CD4-positive, alpha-beta T cell treated with Interleukin-17A for 4 hours (primary cell): ENCODE measurements at places on chromosomes 7 and 10.

GRCh38 chr7:95472581-95473161 is 13.1 kb upstream of the ASB4 start:
- DNase-seq: no peak

GRCh38 chr7:5500777-5501350 is 77.2 kb upstream of the TNRC18 start:
- DNase-seq: no peak

DNA sequence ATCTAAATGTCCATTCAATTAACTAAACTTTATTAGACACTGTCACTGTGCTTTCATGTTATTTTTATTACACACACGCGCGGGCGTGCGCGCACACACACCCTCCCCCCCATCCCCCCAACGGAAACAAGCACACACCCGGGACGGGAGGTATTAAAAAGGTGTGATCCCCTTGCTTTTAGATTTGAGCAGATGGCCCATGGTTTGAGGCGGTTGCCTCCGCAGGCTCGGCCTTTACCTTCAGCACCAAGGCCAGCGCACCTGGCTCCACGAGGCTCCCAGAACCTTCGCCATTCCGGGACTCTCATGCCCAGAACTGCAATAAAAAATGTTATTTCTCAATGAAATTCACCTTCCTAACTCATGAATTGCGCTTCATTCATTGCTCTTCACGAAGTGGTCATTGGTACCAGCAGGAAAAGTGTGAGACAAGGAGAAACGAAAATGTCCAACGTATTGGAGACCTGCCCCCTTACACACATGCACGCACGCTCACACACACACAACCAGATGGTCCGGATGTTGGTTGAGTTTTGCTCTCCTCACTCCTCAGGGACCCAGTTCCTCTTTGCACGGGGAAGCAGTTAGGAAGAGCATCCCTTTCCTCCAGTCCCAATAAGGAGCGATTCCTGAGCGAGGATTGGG is 20.8 kb upstream of the PTF1A start:
- no peak for DNase-seq

GRCh38 chr7:5452937-5453540 is 29.4 kb upstream of the TNRC18 start:
- DNase-seq: no peak

DNA sequence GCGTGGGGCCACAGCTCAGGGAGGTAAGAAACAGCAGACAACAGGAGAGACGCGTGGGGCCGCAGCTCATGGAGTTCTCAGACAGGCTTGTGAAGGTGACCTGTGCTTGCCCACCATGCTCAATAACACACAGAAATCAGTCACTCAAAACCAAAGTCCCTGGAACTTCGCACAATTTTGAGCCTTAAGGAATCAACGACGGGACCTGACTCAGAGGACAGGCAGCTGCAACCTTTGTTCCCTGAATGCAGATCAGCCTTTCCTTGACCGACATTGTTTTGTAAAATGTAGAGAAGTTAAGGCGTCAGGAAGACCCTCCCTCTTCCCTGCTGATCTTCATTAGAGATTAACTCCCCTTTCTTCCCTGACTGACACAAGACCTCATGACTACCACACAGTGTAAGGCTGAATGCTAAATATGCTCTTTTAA is 8.5 kb upstream of the KNDC1 start:
- no peak for DNase-seq

DNA sequence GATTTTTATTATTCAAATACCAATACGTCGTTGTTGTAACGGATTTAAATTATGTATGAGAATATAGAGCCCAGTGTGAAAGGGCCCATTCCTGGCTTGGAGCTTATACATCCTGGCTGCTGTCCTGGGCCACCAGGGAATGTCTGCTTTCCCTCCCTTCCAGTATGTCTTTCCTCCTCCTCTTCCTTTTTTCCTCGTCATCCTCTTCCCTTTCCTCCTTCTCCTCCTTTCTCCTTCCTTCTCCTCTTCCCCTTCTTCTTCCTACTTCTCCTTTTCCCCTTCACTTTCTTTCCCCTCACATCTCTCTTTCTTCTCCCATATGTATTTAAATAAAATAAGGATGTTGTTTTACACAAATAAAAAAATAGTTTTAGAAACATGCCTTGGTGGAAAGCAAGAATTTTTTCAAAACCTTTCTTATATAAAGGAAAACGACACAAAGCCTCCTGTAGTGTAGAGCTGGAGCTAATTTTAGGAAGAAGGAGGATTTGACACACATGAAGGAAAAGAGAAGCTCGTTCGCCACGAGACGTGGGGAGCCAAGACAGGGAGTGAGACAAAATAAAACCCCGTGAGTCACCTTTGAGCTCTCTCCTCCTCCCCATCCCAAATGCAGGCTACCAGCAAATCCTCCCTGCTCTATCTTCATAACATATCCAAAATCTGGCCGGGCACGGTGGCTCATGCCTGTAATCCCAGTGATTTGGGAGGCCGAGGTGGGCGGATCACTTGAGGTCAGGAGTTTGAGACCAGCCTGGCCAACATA is 301.1 kb upstream of the LYZL1 start:
- DNase-seq: no peak

GRCh38 chr10:117138838-117139580 is 939 bp upstream of the VAX1 start:
- DNase-seq: no peak

GRCh38 chr10:113027574-113028455 is 77.8 kb downstream of the TCF7L2 start:
- no peak for DNase-seq

GRCh38 chr7:34211018-34211417 is 305.7 kb downstream of the BMPER start:
- no peak for DNase-seq

DNA sequence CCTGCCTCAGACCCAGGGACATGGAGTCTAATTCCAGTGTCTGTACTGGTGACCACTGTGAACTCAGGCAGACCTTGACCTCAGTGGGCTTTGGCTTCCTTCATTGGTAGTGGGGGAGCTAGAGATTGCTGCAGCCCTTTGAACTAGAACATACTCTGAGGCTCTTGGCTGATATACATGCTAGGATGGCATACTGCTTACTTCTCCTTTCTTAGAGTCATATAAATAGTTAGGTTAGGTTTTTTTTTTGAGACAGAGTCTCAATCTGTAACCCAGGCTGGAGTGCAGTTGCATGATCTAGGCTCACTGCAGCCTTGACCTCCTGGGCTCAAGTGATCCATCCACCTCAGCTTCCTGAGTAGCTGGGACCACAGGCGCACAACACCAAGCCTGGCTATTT is 49.7 kb downstream of the TMEM178B start:
- no peak for DNase-seq

GRCh38 chr10:19775296-19775695 is 40.9 kb upstream of the PLXDC2 start:
- DNase-seq: no peak

GRCh38 chr10:91785830-91786229 is 12.4 kb upstream of the TNKS2 start:
- no peak for DNase-seq

DNA sequence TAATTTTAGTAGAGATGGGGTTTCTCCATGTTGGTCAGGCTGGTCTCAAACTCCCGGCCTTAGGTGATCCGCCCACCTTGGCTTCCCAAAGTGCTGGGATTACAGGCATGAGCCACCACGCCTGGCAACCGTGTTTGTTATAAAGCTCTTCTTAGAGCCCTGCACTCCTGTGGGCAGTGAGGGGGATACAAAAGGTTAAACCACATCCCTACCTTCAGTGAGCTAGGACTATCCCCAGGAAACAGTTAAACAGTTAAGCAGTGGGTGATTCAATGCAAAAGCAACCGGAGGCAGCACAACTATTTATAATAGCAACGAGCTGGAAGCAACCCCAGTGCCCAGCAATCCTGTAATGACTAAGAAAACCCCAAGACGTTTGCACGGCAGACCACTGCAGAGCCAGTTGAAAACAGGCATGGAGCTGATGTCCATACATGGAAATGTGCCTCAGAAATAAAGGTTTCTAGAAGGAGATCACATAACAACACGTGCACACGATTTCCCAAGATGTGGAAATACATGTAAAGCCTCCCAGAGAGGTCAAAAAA is 107.2 kb upstream of the LYZL2 start:
- DNase-seq: no peak

- no peak for DNase-seq
These were observed 18.0 kb downstream of the GRID1 start for GRCh38 chr10:86348321-86349210.

GRCh38 chr7:151237244-151238189 is 5.2 kb downstream of the CHPF2 start:
- DNase-seq: no peak

DNA sequence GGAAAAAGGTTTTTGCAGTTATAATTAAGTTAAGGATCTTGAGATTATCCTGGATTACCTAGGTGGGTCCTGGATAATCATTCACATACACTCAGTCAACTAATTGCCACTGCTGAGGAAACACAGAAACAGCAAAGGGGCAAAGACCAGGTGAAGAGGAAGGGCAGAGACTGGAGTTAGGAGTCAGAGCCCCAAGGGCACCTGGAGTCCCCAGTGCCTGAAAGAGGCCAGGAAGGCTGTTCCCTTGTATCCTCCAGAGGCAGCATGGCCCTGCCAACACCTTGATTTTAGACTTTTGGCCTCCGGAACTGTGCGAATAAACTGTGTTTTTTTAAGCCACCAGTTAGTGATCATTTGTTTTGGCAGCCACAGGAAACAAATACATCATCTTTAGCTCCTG is 24.6 kb downstream of the PRR15 start:
- no peak for DNase-seq

DNA sequence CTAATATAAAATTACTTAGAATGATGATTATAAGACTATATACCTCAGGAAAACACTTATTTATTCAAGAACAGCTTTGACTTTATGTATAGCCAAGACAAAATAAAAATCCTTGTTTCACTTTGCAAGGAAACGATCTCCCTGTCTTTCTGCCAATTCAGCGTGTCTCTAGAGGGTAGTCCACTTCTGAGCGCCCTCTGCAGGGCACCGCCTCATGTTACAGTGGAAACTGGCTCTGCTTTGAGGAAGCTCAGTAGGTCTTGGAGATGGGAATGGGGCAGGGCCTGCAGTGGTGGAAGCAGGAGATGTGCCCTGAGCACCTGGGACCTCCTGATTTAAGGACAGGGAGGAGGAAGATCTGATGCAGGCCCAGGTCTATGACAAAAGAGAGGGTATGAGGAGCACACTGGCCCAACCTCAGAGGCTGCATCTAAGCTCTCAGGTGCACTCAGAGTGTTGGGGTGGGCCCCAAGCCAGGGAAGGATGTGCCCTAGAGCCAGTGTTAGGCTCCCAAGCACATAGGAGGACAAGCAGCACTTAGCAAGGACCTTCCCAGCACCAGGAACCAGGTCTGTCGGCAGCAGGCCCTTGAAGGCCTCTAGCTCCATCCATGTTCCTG is 481.0 kb downstream of the TNS3 start:
- no peak for DNase-seq

DNA sequence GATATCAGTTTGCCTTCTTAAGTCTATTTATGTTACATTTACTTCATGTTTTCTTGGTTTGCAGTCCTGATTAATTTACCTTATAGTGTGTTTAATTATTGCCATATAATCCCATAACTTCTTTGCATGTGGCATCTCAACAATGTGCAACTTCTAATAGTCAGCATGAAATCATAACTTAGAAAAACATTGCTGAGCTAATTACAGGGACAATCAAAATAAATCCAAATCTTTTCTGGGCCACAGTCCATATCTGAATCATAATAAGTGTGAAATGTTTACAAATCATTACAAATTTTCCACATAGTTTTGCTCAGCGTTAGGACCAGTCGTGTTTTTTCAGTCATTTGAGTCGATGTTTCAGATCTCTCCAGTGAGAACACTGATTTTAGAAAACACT is 29.1 kb upstream of the CABCOCO1 start:
- no peak for DNase-seq

- DNase-seq: no peak
These were observed 69.4 kb downstream of the TBXAS1 start for GRCh38 chr7:139898483-139898882.
